ENCODE measurements at places on chromosomes 7 and 10.

DNA sequence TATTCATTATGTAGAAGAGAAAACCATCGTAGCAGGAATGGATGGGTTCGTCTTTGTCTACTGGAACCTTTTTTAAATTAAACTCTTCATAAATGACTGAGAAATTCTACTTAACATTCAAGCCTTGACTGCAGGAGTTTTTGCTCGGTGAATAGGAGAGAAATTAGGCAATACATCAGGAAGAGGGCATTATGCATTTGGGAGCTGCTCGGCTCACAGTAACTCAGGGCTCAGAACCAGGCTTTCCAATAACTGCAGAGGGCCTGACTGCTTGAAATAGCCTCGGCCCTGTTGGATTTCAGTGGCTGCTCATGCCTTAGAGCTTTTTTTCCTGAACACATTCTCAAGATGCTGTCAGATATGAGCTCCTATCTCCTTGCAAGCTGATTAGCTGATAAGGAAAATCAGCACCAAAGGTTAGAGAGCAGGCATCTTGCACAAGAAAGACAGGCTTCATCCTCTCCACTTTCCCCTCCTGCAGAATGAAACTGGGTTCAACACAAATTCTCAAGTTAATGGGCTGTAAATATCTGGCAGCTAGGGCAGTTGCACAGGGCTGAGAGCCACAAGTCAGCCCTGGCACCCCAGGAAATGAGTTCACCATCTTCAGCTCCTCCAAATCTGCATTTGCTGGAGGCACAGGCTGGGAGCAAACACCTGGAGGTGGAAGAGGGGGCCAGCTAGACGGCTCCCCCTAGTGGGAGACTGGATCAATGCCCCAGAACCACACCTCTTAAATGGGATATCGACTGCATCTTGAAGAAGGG, 24.3 kb downstream of the TECTB start:
- DNase-seq = peak; percentile 79

- no peak for DNase-seq
These were observed 435.5 kb downstream of the TCERG1L start for GRCh38 chr10:130875897-130876472.

GRCh38 chr10:127349737-127350136, 153.3 kb upstream of the INSYN2A start:
- no peak for DNase-seq

DNA sequence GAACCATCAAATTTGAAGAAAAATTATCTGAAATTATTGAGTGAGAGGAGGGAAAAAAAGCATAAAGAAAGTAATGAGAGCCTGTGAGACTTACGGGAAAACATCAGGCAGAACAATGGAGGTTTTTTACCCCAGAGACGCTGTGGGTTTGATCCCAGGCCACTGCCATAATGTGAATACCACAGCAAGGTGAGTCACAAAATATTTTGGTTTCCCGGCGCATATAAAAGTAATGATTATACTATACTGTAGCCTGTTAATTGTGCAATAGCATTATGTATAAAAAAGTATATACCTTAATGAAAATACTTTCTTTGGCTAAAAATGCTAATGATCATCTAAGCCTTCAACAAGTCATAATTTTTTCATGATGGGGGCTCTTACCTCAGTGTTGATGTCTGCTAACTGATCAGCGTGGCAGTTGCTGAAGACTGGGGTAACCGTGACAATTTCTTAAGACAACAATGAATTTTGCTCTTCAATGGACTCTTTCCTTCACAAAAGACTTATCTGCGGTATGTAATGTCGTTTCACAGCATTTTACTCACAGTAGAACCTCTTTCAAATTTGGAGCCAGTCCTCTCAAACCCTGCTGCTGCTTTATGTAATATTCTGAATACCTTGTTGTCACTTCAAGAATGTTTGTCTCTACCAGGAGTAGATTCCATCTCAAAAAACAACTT, 97.0 kb upstream of the FAM20C start:
- peak; percentile 25 for DNase-seq

DNA sequence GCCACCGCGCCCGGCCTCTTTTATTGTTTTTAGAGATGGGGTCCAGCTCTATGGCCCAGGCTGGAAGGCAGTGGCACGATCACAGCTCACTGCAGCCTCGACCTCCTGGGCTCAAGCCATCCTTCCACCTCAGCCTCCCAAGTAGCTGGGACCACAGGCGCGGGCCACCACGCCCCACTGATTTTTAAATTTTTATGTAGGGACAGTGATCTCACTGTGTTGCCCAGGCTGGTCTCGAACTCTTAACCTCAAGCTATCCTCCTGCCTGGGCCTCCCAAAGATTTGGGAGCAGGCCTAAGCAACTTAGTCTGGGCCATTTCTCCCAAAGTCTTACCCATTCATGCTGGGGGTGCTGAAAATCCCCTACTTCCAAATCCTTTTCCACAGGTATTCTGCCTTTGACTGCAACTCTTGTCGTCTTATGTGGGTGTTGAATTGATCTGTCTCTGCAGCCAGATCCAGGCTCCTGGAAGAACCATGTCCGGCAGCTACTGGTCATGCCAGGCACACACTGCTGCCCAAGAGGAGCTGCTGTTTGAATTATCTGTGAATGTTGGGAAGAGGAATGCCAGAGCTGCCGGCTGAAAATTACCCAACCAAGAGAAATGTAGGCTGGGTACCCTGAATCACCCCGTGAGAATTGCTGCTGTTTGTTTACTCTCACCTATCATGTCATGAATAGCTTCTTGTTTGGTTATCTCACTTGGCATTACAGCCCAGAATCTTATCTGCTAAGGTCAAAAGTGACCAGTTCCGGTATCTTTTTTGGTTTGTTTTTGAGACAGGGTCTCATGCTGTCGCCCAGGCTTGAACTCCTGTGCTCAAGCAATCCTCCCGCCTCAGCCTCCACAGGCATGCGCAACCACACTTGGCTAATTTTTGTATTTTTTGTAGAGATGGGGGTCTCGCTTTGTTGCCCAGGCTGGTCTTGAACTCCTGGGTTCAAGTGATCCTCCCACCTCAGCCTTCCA, 1.1 kb downstream of the ZDHHC4 start:
- no peak for DNase-seq

DNA sequence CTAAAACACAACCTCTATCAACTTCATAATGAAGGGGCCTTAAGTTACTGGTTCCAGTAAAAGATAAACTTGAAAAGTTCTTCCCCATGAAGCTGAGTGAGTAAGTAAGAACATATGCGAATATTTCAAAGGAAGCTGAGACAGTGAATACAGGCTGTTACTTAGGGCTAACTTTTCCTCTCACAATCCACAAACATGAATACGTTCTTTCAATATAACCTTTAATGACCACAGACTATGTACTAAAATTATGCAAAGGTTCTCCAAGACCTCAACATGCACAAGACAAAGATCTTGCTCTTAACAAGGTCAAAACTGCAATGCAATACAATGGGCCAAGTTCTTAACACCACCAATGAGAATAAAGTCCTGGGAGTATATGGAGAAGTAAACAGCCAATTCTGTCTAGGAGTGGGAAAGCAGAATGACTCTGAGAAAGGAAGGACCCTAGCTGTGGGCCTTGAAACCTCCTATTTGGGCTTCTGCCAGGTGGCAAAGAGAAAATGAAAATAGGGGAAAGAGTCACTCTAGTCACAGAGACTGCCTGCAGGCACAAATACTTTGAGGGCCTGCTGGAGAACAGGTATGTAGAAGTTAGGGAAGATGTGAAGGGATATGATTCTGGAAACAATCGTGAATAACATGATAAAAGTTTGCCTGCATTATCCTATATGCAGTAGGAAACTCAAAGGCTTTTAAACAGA, 43.7 kb downstream of the OSBPL3 start:
- peak; percentile 64 for DNase-seq

GRCh38 chr10:114624951-114625780, 32.9 kb downstream of the ABLIM1 start:
- no peak for DNase-seq

GRCh38 chr7:37683246-37684120, at the start of gene GPR141:
Gene GPR141 (plus strand): TSS chr7:37683766. CDS start chr7:37740394, 56,628 bp downstream.
- DNase-seq = no peak

GRCh38 chr7:1030444-1031070, 13.8 kb upstream of the GPR146 start:
- no peak for DNase-seq

- no peak for DNase-seq
These were observed 138.9 kb upstream of the PHYHIPL start for GRCh38 chr10:59037506-59037905.

DNA sequence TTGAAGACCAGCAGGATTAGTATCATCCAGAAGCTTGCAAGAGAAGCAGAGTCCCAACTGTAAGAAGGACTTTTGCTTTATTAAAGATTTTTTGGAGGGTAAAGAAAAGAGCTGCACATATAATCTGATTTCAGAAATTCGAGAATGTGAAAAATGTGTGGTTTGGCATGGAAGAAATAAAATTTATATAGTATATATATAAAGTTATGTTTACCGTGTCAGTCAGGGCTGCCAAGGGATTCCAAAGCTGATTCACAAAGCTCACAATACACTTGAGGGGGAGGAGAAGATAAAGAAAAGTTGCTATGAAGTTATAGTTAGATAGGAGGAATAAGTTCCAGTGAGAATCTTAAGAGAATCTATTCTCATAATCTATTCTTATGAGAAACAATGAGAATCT, 231.8 kb upstream of the CACNA2D1 start:
- no peak for DNase-seq

DNA sequence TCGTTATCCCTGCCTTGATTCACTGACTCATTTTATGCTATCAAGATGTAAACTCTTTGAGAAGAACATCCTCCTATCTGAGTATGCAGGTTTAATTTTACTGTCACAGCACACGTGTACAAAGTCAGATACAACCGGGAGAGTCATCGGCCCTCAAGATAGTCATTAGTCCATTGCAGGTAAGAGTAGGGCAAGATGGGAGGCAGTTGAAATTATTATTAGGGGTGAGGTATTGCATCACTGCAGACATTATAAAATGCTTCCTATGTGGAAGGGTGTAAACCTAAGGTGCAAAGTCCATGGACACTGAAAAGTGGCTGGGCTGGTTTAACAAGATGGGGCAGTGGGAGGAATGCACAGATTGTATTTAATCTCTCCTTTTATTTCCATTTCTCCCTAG, 113.7 kb downstream of the ARL4A start:
- DNase-seq = no peak

- no peak for DNase-seq
These were observed 178.1 kb upstream of the SEMA3E start for GRCh38 chr7:83827036-83827435.

GRCh38 chr10:130020651-130021382, 56.7 kb upstream of the EBF3 start:
- DNase-seq = peak; percentile 47
